Psoas muscle (tissue), 8 donors: ENCODE measurements at places on chromosomes 5 and 9.
A peak's percentile ranks its signal among the peaks of the same experiment; 100 is the strongest.

DNA sequence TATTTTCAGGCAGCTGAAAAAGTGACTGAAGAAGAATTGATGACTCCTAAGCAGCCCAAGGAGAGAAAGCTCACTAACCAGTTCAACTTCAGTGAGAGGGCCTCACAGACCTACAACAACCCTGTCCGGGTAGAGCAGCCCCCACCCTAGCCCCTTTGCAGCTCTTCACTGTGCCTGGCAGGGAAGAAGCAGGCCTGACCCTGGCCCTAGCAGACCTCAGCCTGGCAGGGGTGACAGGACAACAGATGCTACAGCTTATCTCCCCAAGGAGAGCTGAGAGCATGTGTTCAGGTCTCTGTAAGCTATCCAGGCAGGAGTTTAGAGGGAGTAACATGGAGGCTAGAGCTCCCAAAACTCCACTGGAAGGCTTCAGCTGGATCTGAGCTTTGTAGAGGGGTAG is 31.8 kb downstream of the DNAI1 start:
- DNase-seq, result no peak

DNA sequence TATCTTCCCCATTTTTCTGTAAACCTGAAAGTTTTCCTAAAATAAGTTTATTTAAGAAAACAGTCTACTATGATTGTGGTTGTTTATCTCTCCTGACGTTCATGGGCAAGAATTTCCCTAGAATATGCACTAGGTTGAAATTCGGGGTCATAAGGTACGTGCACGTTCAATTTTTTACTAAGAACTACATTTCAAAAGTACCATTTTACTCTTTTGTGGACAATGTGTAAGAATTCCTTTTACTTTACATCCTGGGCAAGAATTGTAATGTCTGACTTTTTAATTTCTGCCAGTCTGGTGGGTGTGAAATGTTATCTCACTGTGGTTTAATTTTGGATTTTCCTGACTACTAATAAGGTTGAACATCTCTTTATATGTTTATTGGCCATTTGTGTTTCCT is 12.4 kb downstream of the IL5 start:
- DNase-seq, result no peak

GRCh38 chr5:172362755-172363154 is 79.2 kb upstream of the UBTD2 start:
- DNase-seq, result no peak

DNA sequence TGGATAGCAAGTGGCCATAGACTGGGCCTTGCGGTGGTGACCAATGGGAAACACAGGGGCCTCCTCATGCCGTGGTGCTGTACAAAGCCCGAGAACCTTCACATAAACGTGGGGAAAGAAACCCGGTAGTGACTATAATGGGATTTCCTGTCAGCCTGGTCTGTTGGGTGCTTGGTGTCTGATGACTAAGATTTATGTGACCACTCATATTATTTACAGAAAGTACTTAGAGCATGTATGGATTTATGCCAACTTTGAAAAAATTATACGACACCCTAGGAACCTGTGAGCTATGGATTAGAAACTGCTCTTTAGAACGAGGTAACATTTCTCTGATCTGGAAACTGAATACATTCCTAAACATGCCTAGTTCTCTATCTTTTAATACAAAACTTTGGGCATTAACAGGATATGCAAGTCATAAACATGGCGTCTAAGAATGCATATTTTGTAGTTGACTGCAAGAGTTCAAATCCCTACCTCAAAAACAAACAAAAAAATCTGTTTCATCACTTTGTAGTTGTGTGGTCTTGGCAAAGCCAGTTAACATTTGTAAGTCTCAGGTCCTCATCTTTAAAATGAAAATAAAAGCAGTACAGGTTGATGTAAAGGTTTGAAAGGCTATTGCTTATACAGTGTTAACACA is 85.4 kb downstream of the TMEM167A start:
- DNase-seq, result no peak

- no peak for DNase-seq
Observed at GRCh38 chr5:51882647-51883046, 499.4 kb downstream of the ISL1 start.

GRCh38 chr5:98492258-98492657 is 281.2 kb upstream of the RGMB start:
- DNase-seq, result no peak

DNA sequence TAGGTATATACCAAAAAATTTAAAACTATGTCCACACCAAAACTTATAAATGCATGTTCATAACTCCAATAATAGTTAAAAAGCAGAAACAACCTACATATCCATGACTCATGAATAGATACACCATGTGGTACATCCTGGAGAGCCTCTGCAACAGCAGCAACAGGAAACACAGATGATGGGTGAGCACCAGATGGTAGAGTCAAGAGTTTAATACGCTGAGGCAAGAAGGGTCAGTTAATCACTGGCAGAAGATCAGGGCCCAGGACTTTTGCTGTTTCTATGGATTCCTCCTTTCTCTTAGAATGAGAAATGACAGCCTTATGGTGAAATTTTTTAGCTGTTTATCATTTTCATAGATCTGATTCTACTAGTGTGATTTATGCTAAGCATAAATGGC is 351.8 kb upstream of the ADAMTSL1 start:
- no peak for DNase-seq

DNA sequence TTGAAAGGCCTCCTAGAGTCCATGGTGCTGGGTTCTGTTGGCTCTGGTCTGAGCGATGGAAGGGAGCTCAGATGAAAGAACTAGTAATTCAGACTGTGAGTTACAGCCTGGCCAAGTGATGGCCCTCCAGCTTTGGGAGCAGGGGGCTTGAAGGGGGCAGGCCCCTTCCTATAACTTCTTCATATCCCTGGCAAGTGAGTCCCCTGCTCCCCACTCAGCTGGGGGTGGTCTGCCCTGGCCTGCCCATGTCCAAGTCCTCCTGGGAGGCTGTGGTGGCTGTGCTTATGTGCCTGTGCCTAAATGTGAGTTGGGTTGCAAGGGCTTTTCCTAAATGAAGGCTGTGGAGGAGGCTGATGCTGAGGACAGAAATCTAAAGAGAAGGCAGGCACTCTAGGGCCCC is 80.1 kb downstream of the MACROH2A1 start:
- no peak for DNase-seq

DNA sequence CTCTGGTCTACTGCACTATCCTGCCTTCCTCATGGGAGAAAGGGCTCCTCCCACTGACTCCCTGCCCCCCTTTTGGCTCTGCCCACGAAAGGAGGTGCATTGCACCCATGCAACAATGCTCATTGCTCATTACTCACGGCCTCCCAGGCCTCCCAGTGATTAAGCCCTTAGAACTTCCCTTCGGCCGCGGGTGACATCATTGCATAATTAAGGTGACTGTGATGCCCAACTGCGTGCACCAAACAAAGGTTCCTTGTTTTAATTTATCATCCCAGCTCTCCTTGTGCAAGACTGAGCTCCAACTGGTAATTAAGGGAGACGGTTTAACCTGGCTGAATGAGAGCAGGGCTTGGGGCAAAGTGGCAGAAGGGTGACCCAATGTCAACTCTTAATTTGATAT is 180.4 kb downstream of the GAS1 start:
- no peak for DNase-seq

- DNase-seq, result no peak
Observed at GRCh38 chr5:170333161-170333910, 35.8 kb upstream of the LCP2 start.

DNA sequence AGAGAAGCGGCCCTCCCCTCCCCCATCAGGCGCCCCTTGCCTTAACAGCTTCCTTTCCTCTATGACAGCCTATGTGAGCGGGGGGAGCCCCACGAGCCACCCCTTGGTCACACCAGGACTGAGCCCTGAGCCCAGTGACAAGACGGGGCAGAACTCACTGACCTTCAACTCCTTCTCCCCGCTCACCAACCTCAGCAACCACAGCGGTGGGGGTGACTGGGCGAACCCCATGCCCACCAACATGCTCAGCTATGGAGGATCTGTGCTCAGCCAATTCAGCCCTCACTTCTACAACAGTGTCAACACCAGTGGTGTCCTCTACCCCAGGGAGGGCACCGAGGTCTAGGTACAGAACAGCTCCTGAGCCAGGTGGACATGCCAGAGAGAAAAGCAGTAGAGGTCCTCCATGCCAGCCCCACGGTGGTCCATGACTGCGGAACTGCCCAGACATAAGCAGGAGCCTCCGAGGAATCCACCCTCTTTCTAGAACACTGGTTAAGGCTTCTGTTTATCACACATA is 2.6 kb downstream of the FOXI1 start:
- no peak for DNase-seq

DNA sequence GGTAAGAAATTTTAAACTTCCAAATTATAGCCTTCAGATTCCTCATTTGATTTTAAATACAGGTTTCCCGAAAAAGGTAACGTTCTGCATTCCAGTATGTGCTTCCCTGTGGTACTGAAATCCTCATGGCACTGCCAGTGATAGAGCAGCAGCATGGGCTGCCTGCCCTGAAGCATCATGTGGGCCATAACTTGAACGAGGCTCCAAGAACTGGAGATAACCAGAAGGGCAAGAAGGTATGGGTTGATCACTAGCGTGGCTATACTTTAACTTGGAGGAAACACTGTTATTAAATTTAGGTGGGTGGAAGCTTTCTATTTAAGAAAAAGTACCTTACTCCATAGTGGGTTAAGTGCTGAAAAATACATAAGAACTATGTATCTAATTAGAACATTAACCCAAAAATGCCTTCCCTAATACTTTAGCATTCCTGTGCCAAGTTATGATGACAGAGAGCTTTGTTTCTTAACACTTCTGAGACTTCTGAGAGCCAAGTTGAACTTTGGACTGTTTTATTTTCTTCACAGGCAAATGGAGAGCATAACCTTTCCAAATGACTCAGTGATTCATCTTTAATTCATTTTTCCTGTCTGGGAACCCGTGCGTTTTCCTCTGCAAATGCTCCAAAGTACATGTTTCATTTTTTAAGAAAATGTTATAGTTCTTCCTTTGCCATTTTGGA is 191.5 kb upstream of the GNA14 start:
- no peak for DNase-seq

DNA sequence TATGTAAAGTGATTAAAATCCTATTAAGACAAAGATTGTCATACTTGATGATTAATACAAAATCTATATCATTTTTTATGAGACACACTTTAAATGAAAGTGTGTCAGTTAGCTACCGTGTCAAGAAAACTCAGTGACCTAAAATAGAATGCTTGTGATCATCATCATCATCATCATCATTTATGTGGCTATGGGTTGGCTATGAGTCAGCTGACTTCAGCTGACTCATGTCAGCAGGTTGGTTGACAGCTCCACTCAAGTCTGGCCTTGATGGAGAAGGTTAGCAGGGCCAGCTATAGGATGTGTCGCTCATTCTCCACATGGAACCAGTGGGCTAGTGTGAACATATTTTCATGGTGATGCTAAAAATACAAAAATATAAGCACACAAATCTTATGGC is 43.8 kb upstream of the ZNF300 start:
- no peak for DNase-seq

- DNase-seq, result no peak
Observed at GRCh38 chr5:122421374-122422079, 109.5 kb downstream of the SNCAIP start.

GRCh38 chr9:20428976-20429375 is 193.3 kb downstream of the MLLT3 start:
- no peak for DNase-seq

DNA sequence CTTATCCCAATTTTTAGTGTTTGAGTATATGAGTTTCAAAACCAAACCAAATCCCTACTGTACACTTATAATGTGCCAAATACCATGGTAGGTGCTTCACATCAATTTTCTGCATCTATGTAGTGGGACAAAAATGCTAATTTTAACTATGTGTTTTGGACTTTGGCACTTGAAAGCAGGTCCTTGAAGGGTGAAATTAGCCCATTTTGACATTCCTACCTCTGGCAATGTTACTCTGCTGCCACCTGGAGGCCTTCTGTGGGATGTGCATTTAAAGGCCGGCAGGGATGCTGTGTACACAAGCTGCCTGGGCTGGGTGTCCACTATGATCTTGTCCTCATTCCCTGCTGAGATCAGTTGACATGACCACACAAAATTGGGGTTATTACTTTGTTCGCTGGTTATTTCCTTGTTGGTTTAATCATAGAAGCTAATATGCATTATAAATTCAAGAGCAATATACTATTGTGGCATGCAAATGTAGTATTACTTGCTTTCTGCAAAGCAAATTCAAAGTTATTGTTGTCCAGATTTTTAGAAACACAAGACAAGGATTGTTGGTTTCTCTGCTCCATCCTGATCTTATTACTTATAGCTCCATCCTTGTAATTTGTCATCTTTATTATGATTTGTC is 166.8 kb downstream of the ARHGEF28 start:
- peak; percentile 75 for DNase-seq

DNA sequence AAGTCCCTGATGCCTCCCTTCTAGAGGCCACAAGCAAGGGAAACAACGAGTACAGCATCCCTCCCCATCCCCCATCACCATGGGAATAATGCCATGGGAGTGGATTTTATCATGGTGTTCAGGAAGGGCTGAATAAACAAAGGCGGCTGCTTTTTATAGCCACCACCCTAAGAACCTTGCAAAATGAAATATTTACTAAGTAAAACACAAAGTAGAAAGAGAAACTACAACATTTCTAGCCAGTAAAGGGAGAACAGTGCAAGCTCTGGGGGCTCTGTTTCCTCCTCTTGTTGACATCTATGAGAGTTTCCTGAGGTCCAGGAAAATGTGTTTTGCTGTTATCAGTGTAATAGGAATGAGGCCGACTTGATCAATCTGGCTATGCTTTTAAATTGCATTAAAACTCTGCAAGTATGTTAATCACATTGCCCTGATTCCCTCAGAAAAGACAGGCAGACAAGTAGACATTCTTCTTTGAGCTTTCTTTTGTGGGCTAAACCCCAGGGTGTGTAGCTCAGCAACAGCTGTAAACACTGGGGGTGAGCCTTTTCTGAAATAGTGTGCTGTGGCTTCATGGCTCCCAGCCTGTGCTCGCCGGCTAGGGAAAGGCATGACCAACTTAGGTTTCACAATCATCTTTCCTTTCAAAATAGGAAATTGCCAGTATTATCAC is 31.1 kb downstream of the SV2C start:
- no peak for DNase-seq

DNA sequence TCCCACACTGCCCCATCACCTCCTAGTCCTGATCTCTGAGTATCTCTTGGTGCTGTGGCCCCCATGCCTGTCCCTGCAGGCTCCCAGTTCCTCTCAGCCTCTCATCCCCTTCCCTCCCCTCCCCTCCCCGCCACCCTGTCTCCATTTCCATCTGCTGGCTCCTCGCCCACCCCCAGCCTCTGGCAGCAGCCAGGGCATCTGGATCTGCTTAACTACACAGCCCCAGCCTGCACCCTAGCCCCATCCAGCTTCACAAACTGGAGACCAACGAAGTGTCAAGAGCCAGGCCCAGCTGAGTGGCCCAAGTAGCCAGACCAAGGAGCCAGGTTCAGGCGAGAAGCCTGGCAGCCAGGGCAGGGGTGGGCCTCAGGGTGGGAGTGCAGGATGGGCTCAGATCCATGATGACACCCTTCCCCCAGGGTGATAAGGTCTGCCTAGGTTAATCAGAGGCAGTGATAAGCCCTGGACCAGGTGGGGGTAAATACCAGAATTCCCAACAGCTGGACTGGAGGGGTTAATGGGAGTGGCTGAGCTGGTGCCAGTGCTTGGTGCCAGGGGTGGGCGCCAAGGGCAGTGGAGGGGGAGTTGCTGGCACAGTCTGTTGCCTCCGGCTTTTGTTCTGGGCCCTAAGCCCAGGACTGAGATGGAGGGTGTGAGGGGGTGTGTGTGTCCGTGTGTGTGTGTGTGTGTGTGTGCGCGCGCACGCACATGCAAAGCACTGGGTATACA is 2.5 kb downstream of the IL11RA start:
- peak; percentile 80 for DNase-seq
